ENCODE measurements at places on chromosomes 11 and 22. TPM values are rescaled to one million over a fixed set of nuclear protein-coding genes. Genes with fewer than 3 reads are reported as not detected.

SERPING1 gene
- total RNA-seq: 5.5 TPM

CNIH2 gene
- 0.17 TPM for total RNA-seq

MMP13 gene
- total RNA-seq: not detected

PANX1 gene
- 26.8 TPM for total RNA-seq

SLC22A9 gene
- not detected for total RNA-seq

C11orf86 gene
- not detected for total RNA-seq

ACR gene
- total RNA-seq: not detected

TNRC6B gene
- 16.4 TPM for total RNA-seq

B3GAT1 gene
- total RNA-seq: not detected

RIC3 gene
- total RNA-seq: not detected

TSPAN18 gene
- not detected for total RNA-seq

WNT11 gene
- not detected for total RNA-seq

BTBD10 gene
- 78.8 TPM for total RNA-seq
